ENCODE measurements at places on chromosomes 2 and 18.

- no peaks in the 10 kb centered on the region for H3K36me3 ChIP-seq
- DNase-seq: no peak
- no peaks in the 10 kb centered on the region for H3K27me3 ChIP-seq
- H3K4me1 ChIP-seq: peaks cover 47% of the 10 kb centered on the region
Observed at GRCh38 chr2:20520128-20520527, 73.3 kb downstream of the RHOB start.

- no peaks in the 10 kb centered on the region for H3K27me3 ChIP-seq
- peaks cover 33% of the 10 kb centered on the region for H3K4me1 ChIP-seq
- no peak overlapping the region for H3K4me3 ChIP-seq
- DNase-seq: no peak
Observed at GRCh38 chr2:43415592-43415991, 180.2 kb downstream of the THADA start.

GRCh38 chr2:112811841-112812306 is 24.7 kb downstream of the IL1B start:
- H3K36me3 ChIP-seq: peaks cover 6% of the 10 kb centered on the region
- DNase-seq: no peak
- peaks cover 42% of the 10 kb centered on the region for H3K4me1 ChIP-seq
- no peaks in the 10 kb centered on the region for H3K27me3 ChIP-seq
- peak overlapping the region; percentile 88 for H3K27ac ChIP-seq
- no peak overlapping the region for H3K4me3 ChIP-seq

DNA sequence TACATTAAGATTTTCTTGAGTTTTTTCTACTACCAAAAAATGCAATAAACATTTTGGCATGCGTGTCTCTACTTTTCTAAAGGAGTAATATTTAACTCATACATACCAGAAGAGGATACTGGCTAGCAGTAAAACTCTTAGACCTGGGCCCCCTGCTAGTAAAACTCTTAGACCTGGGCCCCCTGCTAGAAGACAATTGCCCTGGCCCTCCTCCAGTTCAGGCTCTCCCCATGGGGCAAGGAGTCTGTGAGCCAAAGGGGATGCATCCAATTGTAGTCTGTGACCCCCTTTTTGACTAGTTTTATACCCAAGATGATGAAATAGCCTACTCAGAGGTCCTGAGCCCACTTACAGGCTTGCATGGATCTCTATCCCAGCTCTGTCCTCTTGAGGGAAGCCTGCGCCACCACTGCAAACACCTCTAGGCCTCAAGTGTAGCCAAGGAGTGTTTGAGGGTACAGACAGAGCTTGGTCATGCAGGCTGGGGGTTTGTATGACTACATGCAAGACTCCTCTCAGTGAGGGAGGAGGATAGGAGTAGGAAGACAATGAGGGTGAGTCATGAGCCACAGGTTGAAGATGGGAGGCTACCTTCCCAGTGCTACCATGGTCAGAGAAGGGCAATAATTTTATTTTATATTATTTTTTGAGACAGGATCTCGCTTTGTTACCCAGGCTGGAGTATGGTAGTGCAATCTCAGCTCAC is 45.2 kb upstream of the PGAP1 start:
- DNase-seq: no peak
- no peak overlapping the region for H3K4me3 ChIP-seq
- H3K27ac ChIP-seq: no peak overlapping the region
- H3K4me1 ChIP-seq: peaks cover 10% of the 10 kb centered on the region
- H3K27me3 ChIP-seq: no peaks in the 10 kb centered on the region
- no peaks in the 10 kb centered on the region for H3K36me3 ChIP-seq
